ENCODE measurements at places on chromosomes 4 and X.

GRCh38 chr4:5632571-5632970, 75.8 kb downstream of the EVC2 start:
- no peak for DNase-seq

DNA sequence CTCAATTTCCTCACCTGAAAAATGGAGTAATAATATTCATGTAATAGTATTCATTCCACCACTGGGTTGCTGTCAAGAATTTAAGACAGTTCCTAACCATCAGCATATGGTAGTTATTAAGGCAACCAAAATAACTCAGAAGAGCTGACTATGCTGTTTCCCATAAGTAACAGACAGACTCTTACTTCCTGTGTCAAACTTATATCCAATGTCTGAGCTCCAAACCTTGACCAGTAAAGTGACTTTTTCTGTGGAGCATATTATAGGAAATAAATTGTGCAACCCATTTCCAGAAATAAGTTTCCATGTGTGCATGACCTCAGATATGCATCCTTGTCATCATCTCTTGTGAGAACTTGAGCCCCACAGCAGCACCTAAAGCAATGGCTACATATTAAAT, 78.8 kb downstream of the HADH start:
- no peak for DNase-seq

DNA sequence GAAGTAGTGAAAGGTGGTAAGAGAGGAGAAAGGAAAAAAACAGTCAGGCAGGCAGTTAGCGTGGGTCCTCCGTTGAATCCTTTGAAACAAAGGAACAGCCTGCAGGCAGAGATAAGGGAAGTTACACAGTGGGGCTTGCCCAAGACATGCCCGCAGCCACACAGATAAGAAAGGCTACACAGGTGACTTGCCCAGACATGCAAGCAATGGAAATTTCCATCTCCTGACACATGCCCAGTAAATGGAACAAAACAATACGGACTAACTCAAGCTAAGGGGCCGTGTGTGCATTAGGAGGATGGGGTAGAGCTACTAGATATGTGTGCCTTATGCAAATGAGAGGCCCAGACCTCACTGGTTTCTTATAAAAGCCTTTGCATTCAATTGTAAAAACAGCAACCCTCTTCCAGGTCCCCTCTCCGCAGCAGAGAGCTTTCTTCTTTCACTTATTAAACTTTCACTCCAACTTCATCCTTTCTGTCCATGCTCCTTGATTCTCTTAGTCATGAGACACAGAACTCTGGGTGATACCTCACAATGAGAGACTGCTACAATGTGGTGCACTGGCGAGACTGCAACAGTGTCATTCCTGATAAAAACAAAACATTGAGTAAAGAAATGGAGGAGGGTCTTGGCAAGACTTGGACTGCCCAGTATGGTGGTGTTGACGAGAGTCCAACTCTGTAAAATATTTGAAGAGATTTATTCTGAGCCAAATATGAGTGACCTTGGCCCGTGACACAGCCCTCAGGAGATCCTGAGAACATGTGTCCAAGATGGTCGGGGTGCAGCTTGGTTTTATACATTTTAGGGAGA, 997.4 kb upstream of the PRKX start:
- DNase-seq, result no peak

DNA sequence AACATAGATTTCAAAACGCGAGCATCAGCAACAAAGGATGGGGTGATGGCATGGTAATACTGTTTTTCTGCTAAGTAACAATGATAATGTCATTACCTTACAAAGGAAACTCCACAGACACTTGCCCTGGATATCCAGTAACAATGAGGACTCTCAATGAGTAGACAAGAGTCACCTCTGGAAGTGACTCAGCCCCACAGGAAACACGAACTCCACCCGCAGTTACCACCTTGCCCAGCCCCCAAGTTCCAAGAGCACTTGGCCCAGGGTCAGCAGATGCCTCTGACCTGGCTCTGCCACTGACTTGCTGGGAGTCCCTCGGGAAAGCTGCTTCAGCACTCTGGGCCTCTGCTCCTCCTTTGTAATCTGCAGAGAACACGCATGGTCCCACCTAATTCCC, 110.3 kb upstream of the MAP3K15 start:
- DNase-seq, result no peak

DNA sequence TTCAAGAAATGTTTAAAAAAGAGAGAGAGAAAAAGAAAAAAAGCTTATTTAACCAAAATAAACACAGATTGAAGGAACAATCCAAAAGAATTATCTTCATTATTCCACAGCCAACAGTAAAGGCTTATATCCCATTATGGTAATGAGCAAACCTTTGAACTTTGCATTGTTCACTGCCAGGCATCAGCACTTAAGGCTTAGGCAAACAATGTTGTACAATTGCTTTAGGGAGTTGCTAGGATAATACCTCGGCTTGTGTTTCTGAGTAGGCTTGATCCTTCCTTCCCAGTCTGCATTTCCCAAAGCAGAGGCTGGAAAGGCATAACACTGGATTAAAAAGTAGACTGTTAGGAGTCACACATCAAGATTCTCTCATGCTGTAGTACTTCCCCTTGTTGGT, 352.7 kb upstream of the IGFBP7 start:
- DNase-seq, result peak; percentile 31

- no peak for DNase-seq
These were observed 102.5 kb downstream of the DDIT4L start for GRCh38 chr4:100087743-100088142.

DNA sequence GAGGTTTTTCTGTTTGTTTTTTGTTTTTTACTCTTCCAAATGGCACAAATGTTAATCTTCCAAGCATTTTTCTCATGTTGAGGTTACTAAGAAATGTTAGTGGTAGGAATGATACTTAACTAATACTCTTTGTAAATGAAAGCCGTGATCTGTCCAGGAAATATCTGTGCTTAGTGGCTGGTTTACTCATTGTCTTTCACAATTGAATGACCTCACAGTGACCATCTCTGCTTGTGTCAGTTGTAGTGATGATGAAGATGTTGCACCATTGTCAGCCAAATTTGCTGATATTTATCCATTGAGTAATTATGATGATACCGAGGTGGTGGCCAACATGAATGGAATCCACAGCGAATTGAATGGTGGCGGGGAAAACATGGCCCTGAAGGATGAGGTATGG, 93.5 kb downstream of the TNIP2 start:
- no peak for DNase-seq

DNA sequence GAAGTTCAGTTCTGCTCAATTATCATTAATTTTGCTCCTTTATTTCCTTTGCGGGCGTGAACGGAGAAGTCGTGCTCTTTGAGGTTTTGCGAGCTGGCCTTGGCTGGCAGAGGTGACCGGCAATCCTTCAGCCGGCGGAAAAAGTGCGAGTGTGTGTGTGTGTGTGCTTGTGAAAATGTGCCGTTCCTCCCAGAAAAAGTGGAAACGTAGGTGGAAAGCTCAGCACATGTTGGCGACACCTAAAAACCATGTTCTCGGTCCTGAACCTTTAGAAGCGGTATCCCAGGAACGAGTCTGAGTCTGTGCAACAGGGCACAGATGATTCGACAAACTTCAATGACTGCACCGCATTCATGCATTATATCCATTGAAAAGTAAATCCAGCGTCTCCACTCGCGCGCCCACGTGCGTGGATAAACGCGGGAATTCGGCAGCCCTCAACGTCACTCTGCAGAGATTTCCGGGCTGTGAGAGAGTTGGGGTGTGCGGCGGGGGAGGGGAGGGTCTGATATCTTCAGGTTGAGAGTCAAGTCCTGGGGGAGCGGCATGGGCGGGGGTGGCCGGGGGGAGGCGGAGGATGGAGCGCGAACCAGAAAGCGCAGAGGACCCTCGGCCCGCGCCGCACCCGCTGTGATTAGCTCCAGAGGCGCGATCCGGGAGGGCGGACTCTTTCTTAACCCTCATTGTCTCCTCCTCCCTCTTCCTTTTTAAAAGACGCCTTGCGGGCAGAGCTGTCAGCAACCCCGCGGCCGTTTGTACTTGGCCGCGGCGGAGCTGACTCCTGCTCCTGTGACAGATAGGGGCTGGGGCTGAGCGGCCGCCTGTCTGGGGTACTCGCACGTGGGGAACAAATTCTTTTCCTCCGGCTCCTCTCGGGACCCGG, at the start of gene SHISA3:
TSS of gene SHISA3 (plus strand) at position 737 of the 883 bp plus-strand sequence. CDS start 569 bp downstream, outside the sequence.
- peak; percentile 39 for DNase-seq

GRCh38 chr4:2695346-2696060, 60.6 kb downstream of the TNIP2 start:
- DNase-seq, result no peak

DNA sequence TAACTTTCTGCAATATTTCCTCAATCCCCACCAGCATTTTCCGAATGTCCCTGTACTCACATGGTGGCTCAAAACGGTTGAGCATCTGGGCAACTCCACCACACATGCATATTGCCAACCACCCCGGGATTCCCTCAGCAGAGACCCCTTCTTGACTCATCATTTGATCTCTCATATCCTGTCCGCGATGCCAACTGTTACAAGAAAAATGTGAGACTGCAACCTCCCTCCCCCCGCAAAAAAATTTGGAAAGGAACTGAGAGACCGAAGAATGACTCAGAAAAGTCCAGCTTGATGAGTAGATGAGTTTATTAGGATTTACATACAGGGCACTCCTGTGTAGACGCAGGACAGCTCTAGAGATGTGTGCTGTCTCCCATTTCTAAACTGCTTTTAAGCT, 561.4 kb downstream of the ZIC3 start:
- DNase-seq, result no peak

DNA sequence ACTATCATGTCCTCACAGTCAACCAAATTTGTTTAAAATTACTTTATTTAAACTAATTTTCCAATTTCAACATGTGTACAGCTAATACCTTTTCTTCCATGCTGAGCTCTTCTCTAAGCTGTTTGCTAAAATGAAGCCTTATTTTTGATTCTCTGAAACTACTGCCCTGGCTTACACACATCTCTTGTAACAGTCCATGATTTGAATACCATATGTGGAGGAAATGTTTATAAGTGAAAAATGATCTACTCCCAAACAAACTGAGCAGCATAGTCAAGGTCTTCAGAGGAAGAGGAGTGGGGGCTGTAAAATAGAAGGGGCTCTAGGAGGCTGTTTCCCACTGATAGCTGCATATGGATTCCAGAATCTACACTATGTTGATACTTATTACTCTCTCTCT, 188.7 kb downstream of the ANKRD50 start:
- DNase-seq, result no peak

- DNase-seq, result no peak
These were observed 1109.3 kb upstream of the LCORL start for GRCh38 chr4:19130866-19131265.

DNA sequence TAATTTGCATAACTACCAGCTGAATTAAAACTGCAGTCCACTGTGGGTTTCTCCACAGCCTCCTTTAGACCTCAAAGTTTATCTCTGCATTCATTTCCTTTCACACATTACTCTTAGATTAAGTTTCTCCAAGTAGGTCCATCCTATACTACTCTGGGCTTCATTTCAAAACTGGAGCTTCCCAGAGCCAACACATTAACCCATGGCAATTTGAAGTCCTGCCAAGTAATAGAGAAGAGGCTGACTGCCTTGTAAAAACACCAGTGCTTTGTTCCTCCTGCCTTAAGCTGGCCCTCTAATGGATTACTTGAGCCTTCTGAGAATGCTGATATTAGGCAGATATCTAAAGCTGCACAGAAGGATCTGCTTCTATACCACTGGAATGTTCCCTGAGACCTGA, 997.2 kb upstream of the SLIT2 start:
- no peak for DNase-seq

DNA sequence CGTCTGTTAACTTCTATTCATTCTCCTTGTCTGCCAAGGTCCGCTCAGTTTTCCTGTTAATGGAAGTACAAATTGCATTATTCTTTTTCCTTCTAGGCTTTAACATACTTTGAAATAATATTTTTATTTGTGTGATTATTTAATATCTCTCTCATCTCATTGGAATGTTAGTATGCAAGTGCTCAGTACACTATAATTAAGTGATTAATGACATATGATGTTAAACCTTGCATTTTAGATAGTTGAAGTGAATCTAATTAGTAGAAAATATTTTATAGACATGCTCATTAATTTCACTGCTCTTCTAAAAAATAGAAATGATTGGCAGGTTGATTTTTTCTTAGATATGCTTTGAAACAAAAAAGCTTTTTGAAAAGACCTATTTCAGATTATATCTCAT, 1079.8 kb downstream of the RAPGEF2 start:
- DNase-seq, result no peak

DNA sequence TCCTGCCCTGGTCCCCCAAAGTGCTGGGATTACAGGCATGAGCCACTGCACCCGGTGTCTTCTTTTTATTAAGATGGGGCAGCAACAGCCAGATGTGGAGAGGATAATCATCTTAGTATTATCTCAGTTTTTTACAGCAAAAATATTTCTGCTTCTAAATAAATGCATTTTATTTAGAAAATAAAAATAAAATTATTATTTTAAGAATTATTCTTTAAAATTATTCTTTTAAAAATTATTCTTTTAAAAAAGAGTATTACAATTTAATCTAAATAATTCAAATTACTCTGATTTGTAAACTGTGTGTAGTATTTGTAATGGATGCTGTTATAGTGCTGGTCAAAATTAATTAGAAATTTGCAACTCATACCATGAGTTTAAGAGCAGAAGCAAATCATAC, 67.6 kb downstream of the ARFIP1 start:
- DNase-seq, result no peak

GRCh38 chrX:154738011-154738738, 12.7 kb downstream of the GAB3 start:
- no peak for DNase-seq

- DNase-seq, result no peak
These were observed 98.0 kb downstream of the PSAPL1 start for GRCh38 chr4:7336732-7337131.

DNA sequence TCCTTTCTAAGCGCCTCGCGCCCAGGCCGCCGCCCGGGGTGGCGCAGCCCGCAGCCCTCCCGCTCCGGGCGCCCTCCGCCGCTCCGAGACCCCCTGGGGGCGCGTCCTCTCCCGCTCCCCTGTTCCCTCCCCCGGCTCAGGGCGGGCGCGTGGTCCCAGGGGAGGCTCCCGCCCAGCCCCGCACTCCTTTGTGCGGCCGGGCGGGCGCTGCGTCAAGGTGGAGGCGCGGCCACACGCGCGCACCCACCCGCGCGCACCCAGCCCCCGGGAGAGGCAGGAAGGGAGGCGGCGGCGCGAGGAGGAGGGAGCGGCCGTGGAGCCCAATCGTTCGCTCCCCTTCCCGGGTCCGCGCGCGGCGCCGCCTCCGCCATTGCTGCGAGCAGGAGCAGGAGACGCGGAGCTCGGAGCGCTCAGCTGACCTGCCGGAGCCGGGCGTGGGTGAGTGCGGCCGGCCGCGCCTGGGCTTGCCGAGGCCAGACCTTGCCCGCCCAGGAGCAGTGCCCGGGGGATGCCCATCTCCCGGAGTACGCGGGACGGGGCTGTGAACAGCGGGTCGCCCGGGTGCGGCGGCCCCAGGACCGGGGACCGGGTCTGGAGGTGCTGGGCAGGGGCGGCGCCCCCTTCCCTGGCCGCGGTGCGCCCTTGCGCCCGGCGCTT, at the start of gene NSG1:
TSS of gene NSG1 (plus strand) at position 367 of the 657 bp plus-strand sequence. CDS start 528 bp downstream, outside the sequence.
- DNase-seq, result peak; percentile 44

DNA sequence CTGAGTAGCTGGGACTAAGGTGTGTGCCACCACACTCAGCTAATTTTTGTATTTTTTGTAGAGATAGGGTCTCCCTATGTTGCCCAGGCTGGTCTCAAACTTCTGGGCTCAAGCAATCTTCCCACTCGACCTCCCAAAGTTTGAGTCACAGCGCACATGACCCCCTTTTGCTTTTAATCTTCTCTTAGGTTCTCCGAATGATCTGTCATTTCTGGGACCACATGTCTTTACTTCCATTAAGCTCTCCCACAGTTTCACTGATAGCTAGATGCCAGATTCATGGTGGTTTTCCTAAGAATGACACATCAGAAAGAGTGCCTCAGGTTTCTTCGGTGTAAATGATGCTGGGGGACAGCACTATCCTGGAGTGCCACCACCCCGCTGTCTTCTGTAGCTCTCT, 17.9 kb downstream of the PRKX start:
- DNase-seq, result no peak

GRCh38 chr4:1987296-1987695, 21.5 kb downstream of the NELFA start:
- no peak for DNase-seq

All from neuronal stem cell (in vitro differentiated cells).